ENCODE measurements at places on chromosomes 1 and 21.

DNA sequence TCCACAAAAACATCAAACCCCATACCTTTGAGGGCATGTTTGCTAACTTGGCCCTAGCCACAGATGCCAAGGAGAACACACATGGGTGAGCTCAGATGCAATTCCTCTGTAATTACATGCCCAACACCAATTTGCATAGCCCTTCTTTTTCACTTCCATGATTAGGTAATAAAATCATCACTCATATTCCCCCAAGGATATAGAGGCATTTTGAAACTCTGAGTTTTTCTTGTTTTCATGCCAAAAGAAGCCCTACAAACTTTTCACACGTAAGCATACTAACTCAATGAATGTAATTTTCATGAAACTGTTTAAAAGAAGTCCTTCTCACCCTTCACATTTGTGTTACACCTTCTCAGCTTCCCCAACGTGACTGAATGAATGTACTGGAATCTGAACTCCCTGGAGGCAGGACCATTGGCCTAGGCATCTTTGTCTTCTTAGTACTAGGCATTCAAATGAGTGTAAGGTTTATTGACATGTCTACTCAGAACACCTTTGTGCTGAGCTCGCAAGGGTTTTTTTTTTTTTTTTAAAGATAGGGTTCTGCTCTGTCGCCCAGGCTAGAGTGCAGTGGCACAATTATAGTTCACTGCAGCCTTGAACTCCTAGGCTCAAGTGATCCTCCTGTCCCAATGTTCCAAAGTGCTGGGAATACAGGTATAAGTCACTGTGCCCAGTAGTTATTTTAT lies 31.0 kb downstream of the FBXO42 start:
- no peak for DNase-seq

- DNase-seq = no peak
These were observed 81.3 kb upstream of the KAZN start for GRCh38 chr1:14516974-14517840.

DNA sequence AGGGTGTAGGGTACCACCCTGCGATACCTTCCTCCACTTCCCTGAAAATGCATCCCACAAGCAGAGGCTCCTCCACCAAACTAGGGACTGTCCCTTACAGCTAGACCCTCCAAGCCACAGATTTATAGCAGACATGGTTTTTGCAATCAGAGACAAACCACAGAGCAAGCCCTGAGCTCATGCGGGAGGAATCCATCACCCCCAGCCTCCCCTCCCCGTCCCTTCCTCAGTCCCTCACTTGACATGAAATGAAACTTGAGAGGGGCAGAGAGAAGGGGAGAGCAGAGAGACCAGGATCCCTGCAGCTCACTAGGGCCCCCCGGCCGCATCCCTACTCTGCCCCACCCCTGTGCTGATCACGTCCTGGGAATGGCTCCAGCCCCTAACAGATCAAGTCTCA lies 94.9 kb downstream of the MRPL37 start:
- DNase-seq = no peak

DNA sequence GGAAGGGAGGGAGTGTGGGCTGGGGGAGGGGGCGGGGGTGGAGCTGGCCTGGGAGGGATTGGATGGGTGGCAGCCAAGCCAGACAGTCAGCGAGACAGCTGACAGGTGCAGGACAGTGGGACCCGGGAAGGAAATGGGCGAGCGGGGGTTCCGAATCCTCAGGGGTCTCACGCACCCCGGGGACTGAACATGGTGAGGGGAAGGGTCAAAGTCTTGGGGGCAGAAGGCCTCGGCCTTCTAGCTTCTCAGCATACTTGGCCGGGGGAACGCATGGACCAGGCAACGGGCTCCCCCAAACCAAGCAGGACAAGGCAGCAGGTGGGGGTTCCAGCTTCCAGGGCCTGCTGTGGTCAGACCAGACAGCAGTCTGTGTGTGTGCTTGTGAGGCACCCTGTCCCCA lies 23.1 kb downstream of the CASZ1 start:
- no peak for DNase-seq

GRCh38 chr1:109193653-109194590 lies 19.8 kb upstream of the SARS1 start:
- DNase-seq = no peak

DNA sequence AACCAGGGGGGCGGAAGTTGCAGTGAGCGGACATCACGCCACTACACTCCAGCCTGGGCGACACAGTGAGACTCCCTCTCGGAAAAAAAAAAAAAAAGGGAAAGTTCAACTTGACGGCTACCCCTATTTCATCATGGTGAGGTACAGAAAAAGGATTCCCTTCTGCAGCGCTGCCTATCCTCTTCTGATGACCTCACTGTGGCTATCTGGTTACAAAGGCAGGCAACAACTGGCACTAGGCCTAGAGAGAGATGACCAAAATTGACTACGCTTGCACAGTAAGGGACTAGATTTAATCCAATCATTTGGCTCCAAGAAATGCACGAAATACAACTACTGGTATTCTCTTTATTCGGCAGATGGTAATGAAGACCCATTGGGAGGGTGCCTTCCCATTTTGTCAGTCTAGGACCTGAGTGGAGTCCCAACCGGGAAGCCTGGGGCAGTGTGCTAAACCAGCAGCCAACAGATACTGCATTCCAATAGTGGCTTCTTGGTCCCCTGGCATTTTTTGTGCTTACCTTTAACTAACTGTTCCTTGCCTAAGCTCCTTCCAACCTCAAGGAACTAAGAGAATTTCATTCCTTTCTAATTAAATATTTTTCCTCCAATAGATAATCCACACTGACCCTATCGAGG lies 36.6 kb downstream of the ITPKB start:
- DNase-seq = no peak

- DNase-seq = no peak
These were observed 252.7 kb downstream of the DISC1 start for GRCh38 chr1:231879296-231879695.

GRCh38 chr1:30808067-30808662 lies 50.6 kb upstream of the LAPTM5 start:
- no peak for DNase-seq

GRCh38 chr1:155175927-155176371 lies 2.3 kb downstream of the TRIM46 start:
- no peak for DNase-seq

- DNase-seq = no peak
These were observed 8.1 kb upstream of the TFF1 start for GRCh38 chr21:42374457-42374856.

DNA sequence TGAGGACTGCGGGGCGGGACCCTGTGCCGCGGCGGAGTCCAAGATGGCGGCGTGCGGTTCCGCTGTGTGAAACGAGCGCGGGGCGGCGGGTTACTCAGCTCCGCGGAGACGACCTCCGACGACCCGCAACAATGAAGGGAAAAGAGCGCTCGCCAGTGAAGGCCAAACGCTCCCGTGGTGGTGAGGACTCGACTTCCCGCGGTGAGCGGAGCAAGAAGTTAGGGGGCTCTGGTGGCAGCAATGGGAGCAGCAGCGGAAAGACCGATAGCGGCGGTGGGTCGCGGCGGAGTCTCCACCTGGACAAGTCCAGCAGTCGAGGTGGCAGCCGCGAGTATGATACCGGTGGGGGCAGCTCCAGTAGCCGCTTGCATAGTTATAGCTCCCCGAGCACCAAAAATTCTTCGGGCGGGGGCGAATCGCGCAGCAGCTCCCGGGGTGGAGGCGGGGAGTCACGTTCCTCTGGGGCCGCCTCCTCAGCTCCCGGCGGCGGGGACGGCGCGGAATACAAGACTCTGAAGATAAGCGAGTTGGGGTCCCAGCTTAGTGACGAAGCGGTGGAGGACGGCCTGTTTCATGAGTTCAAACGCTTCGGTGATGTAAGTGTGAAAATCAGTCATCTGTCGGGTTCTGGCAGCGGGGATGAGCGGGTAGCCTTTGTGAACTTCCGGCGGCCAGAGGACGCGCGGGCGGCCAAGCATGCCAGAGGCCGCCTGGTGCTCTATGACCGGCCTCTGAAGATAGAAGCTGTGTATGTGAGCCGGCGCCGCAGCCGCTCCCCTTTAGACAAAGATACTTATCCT lies 430 bp downstream of the RBM15 start:
- DNase-seq = peak; percentile 23

GRCh38 chr1:24373044-24373443 lies 40.5 kb downstream of the STPG1 start:
- no peak for DNase-seq

DNA sequence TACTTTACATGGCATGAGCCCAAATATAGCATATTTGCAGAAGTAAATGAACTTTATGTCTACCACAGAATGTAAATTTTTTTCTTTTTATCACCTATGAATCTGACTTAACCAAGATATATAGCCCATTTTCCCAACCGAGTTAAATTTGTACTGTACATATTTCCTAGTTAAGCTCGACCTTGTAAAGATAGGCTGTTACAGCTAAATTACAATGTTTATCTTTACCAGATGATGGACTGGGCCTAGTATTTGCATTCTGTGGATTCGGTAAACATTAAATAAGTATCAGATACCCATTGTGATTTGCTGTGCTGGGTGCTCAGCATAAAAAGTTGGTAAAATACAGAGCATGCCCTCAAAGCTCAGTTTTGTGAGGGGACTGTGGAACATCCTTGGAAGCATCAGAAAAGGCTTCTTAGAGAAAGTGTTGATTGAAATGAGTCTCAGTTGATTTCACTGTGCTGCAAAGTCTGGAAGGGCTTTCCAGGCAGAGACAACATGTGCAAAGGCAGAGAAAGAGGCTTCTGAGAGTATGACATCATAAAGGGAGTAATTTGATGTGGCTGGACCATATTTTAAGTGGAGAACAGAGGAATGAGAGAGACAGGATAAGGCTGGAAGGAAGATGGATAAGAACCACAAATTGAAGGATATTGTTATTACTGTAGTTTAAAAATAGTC lies 27.4 kb downstream of the MORC3 start:
- DNase-seq = no peak

- DNase-seq = no peak
These were observed 3.0 kb downstream of the PTPN22 start for GRCh38 chr1:113868387-113869083.

- no peak for DNase-seq
These were observed 5.3 kb upstream of the CD55 start for GRCh38 chr1:207316141-207316540.

GRCh38 chr1:16187748-16188401 lies 24.6 kb downstream of the ARHGEF19 start:
- DNase-seq = peak; percentile 52

GRCh38 chr21:40070871-40071270 lies 203.6 kb downstream of the PCP4 start:
- DNase-seq = no peak

- DNase-seq = no peak
These were observed 6.2 kb downstream of the RASSF5 start for GRCh38 chr1:206513312-206514111.

DNA sequence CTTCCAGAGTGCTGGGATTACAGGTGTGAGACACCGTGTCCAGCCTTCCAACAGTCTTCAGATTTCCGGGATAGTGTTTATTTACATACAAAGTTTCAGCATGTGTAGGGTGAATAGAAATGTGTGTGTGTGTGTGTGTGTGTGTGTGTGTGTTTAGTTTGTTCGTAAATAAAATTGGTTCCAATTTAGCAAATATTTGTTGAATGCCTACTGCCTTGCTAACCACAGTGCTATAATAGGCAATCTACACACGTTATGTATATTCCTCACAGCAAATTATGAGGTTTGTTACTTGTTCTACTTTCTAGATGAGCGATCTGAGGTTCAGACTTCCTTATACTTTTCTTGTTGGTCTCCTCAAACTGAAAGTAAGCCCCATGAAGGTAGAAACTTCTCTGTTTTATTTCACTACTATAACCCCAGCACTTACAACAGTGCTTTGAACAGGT lies 32.8 kb upstream of the EPS15 start:
- DNase-seq = no peak

GRCh38 chr1:218312509-218312908 lies 27.4 kb downstream of the RRP15 start:
- DNase-seq = no peak

DNA sequence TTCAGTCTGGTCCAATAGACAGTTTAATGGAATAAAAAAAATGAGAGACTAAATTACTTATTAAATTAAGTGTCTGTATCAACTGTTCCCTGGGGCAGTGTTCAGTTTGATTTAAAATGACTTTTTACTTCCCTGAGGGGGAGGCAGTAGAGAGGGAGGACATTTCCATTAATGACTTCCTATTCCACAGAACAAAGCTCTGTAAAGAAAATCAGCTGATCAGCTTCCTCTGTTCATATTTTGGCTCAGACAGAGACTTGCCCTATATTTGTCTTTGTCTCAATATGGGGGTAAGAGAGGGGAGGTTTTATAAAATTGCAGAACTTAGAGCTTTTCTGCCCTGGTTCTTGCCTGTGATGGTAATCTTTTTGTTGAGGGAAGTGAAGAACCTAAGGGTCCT lies 8.4 kb downstream of the CFAP126 start:
- no peak for DNase-seq

- no peak for DNase-seq
These were observed 2.0 kb downstream of the RNF186 start for GRCh38 chr1:19812875-19813642.

DNA sequence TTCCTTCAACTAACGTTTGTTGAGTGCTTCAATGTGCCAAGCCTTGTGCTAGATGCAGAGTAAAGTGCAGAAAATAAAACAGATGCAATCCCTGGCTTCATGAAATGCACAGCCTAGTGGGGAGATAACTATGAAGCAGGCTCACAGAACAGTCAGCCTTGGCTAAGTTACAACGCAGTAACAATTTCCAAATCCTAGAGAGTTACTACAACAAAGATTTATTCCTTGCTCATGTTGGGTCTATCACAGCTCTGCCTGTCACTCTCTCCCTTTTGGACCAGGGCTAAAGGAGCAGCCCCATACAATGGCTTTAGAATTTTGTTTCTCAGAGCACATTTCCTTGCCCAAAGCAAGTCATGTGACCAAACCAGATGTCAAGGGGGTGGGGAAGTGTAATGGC lies 359.8 kb downstream of the ZNF326 start:
- DNase-seq = no peak

- no peak for DNase-seq
These were observed 88.1 kb upstream of the CACYBP start for GRCh38 chr1:174911606-174912005.

DNA sequence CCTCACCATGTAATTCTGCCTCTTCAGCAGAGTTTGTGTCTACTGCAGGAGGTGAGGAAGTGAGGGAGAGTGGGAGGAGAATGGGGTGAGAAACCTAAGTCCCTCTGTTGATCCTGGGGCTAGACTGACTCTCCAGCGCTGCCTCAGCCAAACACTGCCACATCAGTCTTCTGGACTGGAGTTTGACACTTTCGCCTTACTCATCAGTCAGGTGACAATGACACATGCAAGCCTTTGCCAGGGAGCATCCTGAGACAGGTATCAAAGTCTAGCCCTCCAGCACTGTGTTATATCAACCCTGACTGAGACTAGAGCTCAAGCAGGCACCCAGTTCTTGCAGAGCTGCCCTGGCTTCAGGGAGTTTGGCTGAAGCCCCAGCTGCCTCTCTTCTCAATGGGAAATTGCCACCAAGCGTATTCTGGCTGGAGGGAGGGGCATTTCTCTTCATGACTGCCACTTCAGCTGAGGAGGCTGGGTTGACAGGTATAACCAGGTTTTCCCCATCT lies 33.3 kb upstream of the SUCO start:
- no peak for DNase-seq
